ENCODE measurements at places on chromosomes 4 and X.

DNA sequence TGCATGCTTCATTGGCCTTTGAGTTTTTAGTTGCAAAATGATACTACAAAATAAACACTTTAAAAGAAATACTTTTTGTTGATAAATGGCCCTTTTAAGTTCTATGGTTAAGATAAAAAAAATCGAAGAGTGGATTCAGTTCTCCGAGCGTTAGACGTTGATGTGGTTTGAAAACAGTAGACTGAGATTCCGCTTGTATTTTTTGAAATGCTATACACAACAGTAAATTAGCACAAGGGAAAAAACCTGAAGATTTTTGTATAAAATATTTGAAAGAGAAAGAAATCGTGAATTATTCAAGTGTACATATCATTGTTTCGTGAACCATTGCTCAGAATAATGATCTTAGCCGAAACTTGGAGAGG, 1.4 kb downstream of the BMP2K start:
- no peak for DNase-seq

GRCh38 chrX:128992107-128992971, 531.0 kb downstream of the SMARCA1 start:
- DNase-seq, result no peak

DNA sequence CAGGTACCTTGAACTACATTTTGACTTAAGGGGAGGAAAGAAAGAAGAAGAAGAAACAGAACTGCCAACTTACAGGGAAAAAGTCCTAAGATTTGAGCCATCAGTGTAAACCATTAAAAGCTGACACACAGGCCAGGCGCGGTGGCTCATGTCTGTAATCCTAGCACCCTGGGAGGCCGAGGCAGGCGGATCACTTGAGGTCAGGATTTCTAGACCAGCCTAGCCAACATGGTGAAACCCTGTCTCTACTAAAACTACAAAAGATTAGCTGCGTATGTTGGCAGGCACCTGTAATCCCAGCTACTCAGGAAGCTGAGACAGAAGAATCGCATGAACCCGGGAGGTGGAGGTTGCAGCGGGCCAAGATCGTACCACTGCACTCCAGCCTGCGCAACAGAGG, 389.7 kb upstream of the FAM241A start:
- no peak for DNase-seq

- DNase-seq, result no peak
These were observed 112.8 kb upstream of the EOLA2 start for GRCh38 chrX:150051096-150051495.

- DNase-seq, result no peak
These were observed 20.2 kb downstream of the TMEM31 start for GRCh38 chrX:103730796-103731493.

DNA sequence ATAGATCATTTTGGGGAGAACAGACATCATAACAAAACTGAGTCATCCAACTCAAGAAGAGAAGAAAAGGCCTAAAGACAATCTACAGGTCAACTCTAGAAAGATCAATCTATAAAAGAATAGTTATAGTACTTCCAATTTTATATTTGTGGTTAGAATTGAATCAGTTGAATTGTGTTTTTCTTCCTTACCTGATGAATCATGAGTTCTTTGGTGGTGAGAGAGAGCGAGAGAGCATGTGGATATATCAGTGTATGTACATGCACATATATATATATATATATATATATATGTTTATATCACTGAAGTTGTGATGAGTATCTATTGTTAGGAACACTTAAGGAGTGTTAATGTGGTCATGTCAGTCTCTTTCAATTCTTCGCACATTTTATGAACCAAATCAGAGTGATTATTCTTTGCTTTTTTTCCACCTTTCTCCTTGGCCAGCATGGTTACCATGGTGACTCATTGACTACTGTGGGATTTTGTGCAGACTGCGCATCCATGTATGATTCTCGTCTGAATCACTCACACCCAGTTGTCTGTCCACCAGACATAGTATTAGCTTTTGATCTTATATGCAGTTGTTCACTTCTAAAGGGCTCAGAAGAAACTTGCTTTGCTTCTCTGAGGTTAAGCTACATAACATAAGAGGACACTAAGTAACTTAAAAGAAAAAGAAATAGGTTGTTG, 90.4 kb upstream of the RAB40AL start:
- no peak for DNase-seq

DNA sequence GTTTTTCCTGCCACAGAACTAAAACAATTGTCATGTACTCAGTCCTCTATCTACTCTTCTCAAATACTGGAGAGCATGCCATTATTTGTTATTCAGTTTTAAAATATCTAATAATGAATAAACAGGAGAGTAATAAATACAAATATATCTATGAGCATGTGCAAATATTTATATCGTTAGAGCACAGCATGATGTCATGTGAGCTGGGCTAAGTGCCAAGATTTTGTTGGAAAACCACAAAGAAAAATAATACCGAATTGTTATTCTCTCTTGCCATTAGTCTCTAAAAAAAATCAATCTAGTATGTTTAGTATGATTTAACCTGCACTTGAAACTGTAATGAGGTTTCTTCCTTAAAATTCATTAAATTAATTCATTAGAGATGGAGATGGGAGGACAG, 97.3 kb downstream of the DDX60 start:
- no peak for DNase-seq

DNA sequence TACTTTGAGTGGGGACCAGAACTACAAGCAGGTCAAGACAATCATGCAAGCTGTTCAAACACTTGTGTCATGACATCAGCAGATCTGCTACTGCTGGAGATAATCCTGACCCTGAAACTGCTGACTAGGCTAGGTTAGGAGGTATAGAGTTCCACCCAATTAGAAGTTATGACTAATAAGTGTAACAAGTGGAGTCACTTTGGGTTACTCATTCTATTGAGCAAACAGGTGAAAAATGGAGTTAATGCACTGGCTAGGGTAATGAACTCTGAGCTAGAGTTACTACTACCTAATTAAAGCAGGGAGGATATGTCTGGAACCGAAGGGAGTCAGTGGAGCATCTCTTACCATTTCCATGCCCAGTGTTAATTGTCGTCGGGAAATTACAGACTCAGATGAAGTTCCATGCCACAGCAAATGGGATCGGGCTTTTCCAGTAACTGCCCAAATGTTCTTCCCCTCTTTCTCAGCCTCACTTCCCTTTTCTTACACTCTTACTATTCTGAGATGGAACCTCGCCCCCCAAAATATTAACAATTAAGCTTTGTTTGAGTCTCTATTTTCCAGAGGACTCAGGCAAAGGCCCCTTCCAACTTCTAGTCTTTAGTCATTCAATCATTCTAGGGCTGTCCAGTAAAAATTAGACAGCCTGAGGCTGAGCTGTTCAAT, 19.8 kb upstream of the MANBA start:
- DNase-seq, result no peak

- DNase-seq, result no peak
These were observed 448 bp upstream of the TBC1D8B start for GRCh38 chrX:106802063-106802387.

- DNase-seq, result no peak
These were observed 1607.9 kb upstream of the TENM3 start for GRCh38 chr4:180635281-180635680.

DNA sequence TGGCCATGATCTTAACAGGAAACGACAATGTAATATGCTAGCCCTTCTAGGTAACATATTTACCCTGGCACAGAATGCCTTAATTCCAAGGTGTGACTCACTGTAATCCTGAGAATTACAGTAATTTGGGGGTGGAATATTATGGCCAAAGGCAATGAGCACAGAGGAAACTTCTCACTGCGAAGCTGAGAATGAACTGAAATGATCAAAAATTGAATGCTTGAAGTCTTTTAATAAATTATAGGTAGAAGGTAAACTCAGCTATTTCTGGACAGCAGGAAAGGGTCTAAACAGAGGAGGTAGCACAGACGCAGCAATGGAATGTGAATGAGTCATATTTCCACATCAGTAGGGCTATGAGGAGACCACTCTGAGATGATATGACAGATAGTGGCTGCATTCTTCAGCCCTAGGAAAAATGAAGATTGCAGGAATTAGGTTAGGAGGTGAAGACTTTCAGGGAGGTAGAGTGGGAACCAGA, 312.6 kb downstream of the PACRGL start:
- DNase-seq, result no peak

- no peak for DNase-seq
These were observed 404.1 kb downstream of the RAPGEF2 start for GRCh38 chr4:159506801-159507517.
